ENCODE measurements at places on chromosomes 12 and 14. TPM values are rescaled to one million over a fixed set of nuclear protein-coding genes. Genes with fewer than 3 reads are reported as not detected.

The GPR132 gene
- total RNA-seq: 49.2 TPM

The SLC10A1 gene
- total RNA-seq: not detected

GRCh38 chr14:54653712-54654469, 87.0 kb downstream of the SAMD4A start:
- no peak for DNase-seq
- H3K4me3 ChIP-seq: no peak overlapping the region
- peaks cover under 1% of the 10 kb centered on the region for H3K27me3 ChIP-seq
- H3K27ac ChIP-seq: no peak overlapping the region

DNA sequence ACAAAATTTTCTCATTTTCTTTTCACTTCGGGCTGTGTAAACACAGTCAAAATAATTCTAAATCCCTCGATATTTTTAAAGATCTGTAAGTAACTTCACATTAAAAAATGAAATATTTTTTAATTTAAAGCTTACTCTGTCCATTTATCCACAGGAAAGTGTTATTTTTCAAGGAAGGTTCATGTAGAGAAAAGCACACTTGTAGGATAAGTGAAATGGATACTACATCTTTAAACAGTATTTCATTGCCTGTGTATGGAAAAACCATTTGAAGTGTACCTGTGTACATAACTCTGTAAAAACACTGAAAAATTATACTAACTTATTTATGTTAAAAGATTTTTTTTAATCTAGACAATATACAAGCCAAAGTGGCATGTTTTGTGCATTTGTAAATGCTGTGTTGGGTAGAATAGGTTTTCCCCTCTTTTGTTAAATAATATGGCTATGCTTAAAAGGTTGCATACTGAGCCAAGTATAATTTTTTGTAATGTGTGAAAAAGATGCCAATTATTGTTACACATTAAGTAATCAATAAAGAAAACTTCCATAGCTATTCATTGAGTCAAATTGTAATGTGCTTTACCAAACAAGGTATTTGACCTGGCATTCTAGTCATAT, 4.8 kb downstream of the CDKN1B start:
- DNase-seq: no peak
- H3K36me3 ChIP-seq: peaks cover 35% of the 10 kb centered on the region

GRCh38 chr12:52320784-52321400, at the start of gene KRT83:
Gene KRT83, minus strand, starts transcription at chr12:52321398. Its CDS starts 63 bp downstream, at chr12:52321335.
- no peak within 1 kb of the TSS for H3K27ac ChIP-seq
- H3K27me3 ChIP-seq: peaks cover 7% of the 10 kb centered on the region
- H3K4me3 ChIP-seq: no peak within 1 kb of the TSS
- no peak for DNase-seq
- H3K36me3 ChIP-seq: no peaks in the 10 kb centered on the region

DNA sequence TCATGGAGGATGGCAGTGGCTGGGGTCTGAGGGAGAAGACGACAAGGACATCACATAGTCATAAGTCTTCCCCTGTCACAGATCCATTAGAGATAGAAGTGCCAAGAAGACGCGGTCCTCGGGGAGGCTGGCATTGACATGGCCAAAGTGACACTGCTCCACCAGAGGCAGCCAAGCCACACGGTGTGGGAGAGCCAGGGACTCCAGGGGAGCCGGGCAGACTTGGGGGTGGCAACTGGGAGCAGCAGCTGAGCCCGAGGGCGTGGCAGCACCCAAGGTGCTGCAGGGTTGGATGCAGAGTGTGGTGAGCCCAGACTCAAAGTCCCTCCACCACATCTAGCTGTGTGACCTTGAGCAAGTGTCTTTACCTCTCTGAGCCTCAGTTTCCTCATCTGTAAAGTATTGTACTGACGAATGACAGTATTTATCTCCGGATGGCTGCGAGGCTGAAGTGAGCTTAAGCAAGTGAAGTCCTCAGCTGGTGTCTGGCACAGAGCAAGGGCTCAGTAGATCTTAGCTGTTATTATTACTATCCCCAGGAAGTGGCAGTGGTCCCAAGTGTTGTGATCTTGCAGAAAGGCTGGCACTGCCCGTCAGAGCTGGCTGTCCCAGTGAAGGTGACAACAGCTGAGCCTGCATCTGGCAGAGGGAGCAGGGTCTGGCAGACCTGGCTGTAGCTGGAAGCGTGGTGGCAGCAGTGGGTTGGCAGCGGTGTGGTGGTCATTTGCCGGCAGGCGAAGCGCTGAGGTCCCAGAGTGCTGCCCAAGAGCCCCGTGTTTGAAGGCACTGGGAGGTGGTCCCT, 54.9 kb downstream of the ZNF664 start:
- H3K27ac ChIP-seq: no peak overlapping the region
- H3K36me3 ChIP-seq: no peaks in the 10 kb centered on the region
- H3K4me3 ChIP-seq: no peak overlapping the region
- H3K4me1 ChIP-seq: no peaks in the 10 kb centered on the region
- no peaks in the 10 kb centered on the region for H3K27me3 ChIP-seq

DNA sequence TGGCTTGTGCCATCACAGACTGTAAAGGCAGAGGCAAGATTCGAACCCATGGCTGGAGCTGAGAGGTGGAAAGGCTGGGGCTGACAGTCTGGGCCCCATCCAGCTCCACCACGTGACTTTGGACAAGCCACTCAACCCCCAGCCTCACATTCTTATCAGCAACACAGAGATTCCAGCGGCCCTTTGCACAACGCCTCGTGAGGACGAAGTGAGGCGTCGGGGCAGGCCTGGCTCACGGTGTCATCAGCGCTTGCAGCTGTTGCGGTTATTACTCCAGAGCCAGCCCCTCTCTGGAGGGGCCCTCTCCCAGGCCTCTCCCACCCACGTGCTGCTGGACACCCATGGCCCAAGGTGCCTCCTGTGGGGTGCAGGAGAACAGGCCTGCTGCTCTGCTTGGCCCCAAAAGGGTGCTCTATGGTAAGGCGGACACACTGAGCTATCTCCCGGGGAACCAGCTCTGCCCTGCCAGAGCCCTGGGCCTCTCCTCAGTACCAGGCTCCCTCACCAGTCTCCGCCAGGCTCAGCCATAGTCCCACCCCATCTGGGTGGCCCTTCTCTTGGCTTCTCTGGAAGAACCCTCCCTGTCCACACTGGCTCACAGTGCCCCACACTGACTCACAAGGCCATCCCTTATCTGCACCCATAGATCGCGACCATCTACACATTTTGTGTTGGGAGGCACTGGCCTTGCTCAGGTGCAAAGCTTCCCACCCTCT, 21.1 kb downstream of the CHGA start:
- DNase-seq: no peak
- no peaks in the 10 kb centered on the region for H3K27me3 ChIP-seq
- no peak overlapping the region for H3K4me3 ChIP-seq
- no peaks in the 10 kb centered on the region for H3K4me1 ChIP-seq
- H3K27ac ChIP-seq: no peak overlapping the region

DNA sequence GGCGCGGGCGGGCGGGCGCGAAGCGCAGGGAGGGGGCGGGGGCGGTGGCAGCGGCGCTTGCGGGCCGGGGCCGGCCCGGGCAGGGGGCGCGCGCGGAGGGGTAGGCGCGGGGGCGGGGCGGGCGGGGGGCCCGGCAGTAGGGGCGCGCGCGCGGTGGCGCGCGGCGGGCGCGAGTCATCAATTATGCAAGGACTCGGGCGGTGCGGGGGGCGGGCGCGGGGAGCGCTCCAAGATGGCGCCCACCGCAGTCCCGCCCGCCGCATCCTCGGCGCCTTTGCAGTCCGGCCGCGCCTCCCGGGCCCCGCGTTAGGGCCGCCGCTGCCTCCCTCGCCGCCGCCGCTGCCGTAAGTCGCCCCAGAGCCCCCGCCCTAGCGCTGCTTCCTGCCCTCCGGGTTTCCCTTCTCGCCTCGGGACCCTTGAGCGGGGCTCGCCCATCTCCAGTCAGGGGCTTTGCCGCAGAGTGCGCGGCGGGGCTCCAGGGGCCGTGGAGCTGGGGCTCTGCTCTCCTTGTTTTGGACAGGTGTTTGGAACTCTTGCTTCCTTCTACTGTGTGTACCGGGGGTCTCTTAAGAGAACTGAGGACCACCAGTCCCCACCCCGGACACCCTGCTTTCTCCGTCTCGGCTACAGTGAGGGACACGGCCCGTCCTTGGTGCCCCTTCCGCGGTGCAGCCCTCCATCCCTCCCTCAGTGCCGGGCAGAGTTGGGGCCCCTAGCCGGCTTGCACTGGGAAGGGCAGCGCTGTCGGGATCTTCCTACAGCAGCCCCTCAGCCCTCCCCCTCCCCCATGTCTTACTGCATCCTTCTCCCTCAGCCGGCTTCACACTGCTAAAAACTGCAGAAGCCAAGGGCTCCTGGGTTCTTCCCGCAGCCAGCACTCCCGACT, at the start of gene SCN8A:
Gene SCN8A, plus strand, starts transcription at position 218 of the 886 bp plus-strand sequence. CDS start 71,585 bp downstream, outside the sequence.
- H3K36me3 ChIP-seq: no peaks in the 10 kb centered on the region
- peaks cover 13% of the 10 kb centered on the region for H3K27me3 ChIP-seq
- H3K27ac ChIP-seq: no peak within 1 kb of the TSS
- H3K4me1 ChIP-seq: peaks cover 14% of the 10 kb centered on the region
- DNase-seq: peak; percentile 45

DNA sequence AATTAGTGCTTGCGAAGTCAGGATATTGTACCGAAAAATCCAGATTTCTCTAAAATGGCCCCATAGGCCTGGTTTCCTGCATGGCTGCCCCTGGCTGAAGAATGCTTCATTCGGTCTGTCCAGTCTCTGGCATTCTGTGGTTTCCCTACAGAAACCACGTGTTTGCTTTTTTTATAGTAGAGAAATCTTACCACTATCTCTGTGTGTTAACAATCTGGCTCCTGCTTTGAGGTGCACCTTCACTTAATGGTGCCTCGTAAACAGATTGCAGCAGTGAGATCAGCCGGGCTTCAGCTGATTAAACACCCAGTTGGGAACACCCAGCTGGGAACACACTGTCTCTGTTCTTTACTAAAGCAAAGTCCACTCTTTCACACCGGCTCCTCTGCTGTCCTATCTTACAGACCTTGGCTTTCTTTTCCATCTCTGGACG, 6.7 kb upstream of the DNAAF2 start:
- H3K36me3 ChIP-seq: no peaks in the 10 kb centered on the region
- peaks cover 39% of the 10 kb centered on the region for H3K4me1 ChIP-seq
- H3K27me3 ChIP-seq: no peaks in the 10 kb centered on the region
- no peak for DNase-seq
- no peak overlapping the region for H3K4me3 ChIP-seq

DNA sequence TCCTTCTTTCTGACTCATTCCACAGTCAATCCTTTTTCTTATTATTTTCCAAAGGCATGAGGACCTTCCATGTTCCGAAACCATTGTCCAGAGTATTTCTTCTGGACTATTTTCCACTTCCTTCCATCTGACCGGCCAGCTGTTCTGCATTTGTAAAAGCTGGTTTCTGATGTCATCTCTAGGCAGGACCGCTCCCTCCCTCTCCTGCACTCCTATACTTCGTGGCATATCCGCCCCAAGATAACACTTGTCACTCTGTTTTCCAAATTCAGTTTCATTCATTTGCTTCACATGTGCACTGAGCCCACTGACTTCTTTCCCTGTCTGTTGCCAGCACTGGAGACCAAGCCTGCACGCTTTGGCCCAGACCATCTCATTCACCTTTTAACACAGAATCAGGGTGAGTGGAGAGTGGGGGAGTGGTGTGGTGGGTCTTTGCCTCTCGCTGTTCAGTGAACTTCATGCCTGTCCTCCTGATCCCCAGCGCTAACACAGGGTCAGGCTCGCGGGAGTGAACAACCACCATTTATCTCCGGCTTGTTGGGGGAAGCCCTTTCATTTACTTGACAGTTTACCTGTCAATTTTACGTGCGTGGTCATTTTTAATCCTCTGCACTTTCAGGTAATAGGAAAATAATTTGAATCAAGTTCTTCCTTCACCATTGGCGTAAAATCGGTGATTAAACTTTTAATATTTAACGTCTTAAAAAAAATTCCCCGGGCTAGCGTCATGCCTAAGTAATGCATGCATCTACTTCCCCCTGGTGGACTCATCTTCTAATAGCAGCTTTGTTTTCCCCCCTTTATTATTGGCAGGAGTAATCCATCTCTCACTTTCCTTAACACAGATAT, 52.5 kb downstream of the C12orf75 start:
- no peaks in the 10 kb centered on the region for H3K36me3 ChIP-seq
- no peak overlapping the region for H3K4me3 ChIP-seq
- no peaks in the 10 kb centered on the region for H3K27me3 ChIP-seq
- no peak for DNase-seq
- H3K4me1 ChIP-seq: peaks cover 4% of the 10 kb centered on the region
- no peak overlapping the region for H3K27ac ChIP-seq

Data from CD4-positive, alpha-beta memory T cell (primary cell).